T47D (cell line): ENCODE measurements at places on chromosomes 16 and 17.
A peak's percentile ranks its signal among the peaks of the same experiment; 100 is the strongest.

DNA sequence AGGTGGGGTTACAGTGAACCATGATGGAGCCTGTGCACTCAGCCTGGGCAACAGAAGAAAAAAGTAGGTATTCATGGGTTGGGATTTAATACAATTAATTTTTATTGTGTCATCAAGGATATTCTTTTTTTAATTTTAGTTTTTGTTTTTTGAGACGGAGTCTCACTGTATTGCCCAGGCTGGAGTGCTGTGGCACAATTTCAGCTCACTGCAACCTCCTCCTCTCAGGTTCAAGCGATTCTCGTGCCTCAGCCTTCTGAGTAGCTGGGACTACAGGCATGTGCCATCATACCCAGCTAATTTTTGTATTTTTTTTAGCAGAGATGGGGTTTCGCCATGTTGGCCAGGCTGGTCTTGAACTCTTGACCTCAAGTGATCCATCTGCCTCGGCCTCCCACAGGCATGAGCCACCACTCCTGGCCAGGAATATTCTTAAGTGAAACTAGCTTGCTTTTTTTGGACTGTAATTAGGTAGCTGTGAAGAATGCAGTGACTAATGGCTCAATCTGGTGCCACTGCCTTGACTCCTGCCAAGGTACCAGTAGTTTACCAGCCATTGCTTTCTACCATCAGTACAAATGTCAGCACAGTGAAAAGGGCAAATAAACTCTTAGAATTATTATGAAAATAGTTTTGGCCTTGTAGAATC lies 4.8 kb downstream of the PPM1D start:
- DNase-seq, result no peak

- no peak for DNase-seq
Observed at GRCh38 chr17:31663576-31663975, 195.5 kb downstream of the COPRS start.

DNA sequence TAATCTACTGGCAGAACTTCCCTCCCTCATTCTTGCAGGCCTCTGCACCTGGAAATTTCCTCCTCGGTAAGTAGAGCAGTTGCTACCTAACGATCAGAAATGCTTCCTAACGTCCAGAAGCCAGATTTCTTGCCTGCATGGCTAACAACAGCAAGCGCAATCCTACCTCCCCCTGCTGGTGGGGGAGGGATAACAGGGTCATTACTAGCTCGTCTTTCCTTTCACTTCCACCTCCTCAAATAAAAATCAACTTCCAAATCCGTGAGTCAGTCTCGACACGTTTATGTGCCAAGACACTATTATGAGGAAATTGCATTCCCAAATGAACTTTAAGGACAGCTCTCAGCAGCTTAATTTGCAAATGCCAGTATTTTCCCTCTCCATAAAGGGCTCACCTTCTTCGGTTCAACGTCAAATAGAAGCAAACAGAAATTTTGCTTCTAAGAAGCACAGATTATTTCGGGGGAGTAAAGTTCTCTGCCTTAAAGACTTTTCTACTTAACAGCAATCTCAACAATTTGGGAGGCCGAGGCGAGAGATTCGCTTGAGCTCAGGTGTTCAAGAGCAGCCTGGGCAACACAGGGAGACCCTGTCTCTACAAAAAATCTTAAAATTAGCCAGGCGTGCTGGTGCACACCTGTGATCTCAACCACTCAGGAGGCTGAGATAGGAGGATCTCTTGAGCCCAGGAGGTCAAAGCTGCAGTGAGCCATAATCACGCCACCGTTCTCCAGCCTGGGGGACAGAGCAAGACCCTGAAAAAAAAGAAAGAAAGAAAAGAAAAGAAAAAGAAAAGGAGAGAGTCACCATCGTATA lies 188.6 kb upstream of the PSMD7 start:
- peak; percentile 87 for DNase-seq

DNA sequence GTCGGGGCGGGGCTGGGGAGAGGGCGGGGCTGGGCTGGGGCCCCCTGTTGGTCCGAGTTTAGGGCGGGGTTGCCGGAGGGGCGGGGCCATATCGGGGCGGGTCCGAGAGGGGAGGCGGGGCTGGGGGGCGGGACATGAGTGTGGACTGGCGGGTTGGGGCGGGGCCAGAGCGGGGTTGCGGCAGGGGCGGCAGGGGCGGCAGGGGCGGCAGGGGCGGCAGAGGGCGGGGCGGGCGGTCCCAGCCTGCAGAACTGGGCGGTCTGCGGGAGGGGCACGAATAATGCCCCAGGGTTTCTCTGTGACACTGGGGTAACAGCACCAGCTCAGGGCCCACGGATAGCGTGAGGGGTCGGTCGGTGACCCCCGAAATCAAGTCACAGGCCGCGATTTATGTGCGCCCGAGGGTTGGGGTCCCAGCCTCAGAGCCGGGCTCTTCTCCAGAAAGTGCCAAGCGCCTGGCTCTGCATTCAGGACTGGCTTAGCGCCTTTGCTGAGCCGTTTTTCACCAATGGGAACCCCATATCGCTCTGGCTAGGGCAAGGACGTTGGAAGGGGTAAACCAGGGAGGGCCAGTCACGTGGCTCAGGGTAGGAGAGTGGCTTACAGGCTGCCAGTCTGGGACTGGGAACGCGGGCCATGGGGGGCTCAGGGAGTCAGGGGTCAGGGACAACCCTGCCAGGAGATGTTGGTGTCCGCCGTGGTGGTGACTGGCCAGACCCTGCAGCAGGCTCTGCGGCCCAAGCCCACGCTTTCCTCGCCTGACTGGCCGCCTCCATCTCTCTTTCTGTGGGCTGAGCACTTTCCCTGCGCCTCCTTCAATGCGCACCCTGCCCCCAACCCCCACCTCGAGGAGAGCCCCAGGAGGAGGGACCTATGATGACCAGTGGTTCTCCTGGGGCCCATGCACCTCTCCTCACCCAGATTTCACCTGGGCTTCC lies 1.2 kb upstream of the METTL26 start:
- peak; percentile 94 for DNase-seq

GRCh38 chr16:13866073-13866472 lies 53.9 kb upstream of the ERCC4 start:
- DNase-seq, result no peak

DNA sequence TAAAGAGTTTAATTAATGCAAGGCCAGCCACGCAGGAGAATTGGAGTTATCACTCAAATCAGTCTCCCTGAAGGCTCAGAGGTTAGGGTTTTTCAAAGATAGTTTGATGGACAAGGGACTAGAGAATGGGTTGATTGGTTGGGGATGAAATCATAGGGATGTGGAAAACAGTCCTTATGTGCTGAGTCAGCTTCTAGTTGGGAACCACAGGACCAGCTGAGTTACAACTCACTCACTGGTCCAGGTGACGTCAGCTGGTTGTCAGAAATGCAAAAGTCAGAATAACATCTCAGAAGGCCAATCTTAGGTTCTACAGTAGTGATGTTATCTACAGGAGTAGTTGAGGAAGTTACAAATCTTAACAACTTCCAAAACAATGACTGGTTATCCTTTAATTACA lies 47.6 kb downstream of the CPD start:
- DNase-seq, result no peak

- no peak for DNase-seq
Observed at GRCh38 chr16:46974352-46974751, 878 bp upstream of the DNAJA2 start.

DNA sequence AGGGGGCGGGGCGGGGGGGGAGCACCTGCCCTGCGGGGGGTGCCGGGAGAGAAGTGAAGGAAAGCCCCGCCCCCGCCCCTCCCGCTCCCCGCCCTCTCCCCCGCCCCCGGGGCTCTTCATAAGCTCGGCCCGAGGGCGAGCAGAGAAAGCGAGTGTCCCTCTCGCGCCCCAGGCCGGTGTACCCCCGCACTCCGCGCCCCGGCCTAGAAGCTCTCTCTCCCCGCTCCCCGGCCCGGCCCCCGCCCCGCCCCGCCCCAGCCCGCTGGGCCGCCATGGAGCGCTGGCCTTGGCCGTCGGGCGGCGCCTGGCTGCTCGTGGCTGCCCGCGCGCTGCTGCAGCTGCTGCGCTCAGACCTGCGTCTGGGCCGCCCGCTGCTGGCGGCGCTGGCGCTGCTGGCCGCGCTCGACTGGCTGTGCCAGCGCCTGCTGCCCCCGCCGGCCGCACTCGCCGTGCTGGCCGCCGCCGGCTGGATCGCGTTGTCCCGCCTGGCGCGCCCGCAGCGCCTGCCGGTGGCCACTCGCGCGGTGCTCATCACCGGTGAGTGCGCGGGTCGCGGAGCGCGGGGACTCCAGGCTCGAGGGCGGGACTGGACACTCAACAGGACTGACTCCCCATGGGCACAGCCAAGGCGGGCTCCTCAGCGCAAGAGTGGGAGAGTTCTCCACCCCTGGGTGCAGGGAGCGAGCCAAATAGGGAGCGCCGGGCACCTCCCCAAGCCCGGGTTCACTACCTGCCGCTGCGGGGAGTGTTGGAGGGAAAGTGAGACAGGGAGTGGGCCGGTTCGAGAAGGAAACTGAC lies at the start of gene HSD11B2:
HSD11B2 (plus strand) TSS at position 145 of the 798 bp plus-strand sequence; CDS start at position 273, 128 bp downstream.
- DNase-seq, result peak; percentile 77

DNA sequence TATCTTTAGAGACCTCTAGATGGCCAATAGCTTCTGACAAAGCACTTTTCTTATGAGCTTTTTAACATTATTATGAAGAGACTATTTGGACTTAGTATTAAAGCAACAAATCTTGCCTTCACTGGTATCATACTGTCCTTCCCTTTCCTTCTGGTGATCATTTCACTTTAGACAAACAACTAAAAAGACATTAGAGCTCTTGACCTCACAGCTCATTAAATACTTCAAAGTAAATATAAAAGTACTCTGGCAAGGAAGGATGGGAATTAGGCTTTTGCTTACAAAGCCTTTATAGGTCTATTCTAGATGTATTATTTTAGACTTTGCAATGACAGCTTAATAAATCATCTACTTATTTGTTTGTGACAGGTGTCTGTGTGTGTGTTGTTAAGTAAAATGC lies 11.1 kb downstream of the STXBP4 start:
- DNase-seq, result no peak

- no peak for DNase-seq
Observed at GRCh38 chr17:82301300-82301915, 16.0 kb downstream of the CD7 start.

GRCh38 chr16:72172105-72173034 lies at the start of gene PMFBP1:
Gene PMFBP1, minus strand, starts transcription at chr16:72172155. Its CDS starts 947 bp downstream, at chr16:72171208.
- no peak for DNase-seq

- peak; percentile 27 for DNase-seq
Observed at GRCh38 chr16:50960517-50961202, 190.4 kb downstream of the SALL1 start.

DNA sequence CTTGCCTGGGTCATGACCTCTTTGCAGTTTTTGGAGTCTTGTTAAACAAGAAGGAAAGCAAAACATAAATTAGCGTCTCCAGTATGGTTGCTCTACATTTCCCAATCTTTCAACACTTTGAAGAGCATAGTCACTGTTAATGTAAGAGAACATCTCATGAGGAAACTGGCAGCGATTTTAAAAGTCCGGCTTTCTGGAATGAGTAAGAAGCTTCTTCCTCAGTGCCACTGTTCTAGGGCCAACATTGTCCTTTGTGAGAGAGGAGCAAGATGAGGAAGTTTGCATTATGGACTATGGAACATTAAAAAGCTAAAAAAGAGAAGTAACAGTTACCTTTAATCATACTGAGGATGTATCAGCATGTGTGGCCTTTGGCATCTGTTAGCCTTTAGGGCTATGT lies 73.1 kb downstream of the WNT3 start:
- no peak for DNase-seq

GRCh38 chr17:50908860-50909764 lies 43.0 kb upstream of the TOB1 start:
- DNase-seq, result peak; percentile 93

- no peak for DNase-seq
Observed at GRCh38 chr16:86220561-86220960, 289.8 kb upstream of the FOXF1 start.

- DNase-seq, result no peak
Observed at GRCh38 chr17:38885044-38885727, 15.3 kb downstream of the LASP1 start.

DNA sequence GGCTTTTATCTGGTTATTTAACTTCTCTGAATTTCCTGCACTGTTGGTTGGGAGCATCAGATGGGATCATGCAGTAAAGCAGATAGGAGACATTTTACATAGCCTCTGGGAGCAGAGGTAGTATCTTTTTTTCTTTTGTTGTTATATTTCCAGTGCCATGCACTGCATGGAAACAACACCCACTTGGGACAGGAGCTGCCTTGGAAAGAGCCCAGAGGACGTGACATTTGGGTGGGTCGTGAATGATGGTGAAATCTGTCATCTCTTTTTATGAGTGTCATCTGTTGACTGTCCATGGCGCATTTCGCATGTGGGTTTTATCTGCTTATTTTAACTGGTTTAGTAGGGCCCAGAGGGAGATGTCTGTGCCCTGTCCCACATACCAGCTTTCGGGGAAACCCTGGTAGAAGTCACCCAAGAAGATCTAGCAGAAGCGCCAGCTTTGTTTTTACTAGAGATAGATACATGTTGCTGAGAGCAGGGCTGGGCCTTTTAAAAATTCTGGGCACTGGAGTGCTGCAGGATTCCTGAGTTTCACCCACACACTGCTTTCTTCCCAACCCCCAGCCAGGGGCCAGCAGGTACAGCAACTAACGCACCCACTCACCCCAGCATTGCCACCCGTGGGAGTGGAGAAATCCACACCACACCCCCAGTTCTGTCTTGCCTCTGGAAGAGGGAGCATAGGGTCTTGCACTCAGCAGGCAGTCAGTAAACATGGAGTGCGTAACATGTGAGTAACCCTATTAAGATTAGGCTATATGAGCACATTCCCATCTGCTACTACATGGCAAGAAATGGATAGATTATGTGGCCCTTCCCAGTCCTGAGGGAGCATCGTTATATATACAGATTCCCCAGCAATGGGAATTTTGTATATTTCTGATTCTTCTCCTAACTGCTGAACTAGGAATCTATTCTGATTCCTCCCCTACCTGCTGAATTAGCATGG lies 8.4 kb upstream of the TERF2 start:
- no peak for DNase-seq

DNA sequence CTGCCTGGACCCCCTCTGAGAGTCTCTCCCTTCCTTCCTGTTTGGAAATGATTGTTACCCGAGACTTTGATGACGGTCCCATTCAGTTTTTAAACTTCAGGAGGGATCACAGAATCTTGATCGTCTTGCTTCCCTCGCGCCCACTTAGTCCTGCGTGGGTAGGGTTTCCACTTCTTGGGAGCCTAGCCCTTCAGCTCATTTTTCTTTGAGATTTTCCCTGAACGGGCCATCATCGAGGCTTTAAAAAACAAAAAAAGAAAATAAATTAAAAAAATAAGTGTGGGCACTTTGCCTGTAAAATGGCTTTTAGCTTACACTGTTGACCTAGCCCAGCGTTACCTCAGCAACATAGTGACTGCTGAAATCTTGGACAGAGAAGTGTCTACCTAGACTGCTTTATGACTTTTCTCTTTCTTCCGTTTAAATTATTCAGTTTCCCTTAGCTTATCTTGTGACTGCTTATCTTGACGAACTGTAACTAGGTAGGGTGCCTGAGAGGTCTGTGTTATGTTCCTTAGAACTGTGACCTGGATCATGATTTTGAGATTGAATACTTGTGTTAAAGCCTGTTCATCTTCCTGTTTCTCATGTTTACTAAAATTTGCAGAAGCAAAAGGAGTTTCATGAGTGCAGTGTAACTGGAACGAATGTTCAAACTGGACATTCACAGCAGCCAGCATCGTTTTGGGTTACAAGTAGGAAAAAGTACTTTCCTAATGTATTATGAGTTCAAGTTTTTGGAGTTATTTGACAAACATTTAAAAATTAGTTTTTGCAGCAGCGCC lies 874 bp downstream of the WWP2 start:
- peak; percentile 37 for DNase-seq
